ENCODE measurements at places on chromosomes 2 and 18.

GRCh38 chr2:67340133-67341011, 56.8 kb upstream of the ETAA1 start:
- no peak for DNase-seq

- DNase-seq = no peak
Observed at GRCh38 chr2:139613264-139613663, 833.1 kb upstream of the NXPH2 start.

DNA sequence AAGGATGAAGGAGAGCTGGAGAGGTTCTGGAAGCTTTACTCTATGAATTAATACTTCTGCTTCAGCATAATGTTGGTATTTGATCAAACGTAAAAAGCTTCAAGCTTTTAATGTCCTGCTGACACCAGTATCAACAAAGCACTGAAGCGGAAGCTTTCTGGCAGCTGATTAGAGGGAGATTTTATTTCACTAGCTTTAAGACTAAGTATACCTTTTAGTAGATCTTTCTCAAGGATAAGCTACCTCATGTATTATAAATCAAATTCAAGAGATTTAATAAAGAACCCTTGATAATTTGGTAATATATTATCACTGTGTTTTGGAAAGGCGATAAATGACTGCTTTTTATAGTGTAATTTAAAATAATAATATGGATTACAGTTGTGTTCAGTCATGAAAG, 128.0 kb upstream of the CD302 start:
- DNase-seq = no peak

DNA sequence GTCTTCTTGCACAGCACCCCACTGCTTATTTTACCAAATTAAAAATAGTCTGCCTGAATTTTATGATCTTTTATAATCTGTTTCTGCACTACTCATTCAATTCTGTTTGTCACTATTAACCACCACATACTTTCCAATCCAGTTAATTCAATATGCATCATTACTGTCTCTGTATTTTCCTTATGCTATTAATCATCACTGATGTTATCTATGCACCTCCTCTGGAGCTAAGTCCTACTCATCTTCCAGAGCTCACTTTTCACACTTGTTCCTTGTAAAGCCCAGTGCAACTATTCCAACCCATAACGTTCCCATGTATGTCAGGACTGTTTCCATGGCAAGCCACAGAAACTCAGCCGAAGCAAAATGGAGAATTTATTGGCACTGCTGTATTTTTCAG, 713.6 kb downstream of the PLCL1 start:
- peak; percentile 3 for DNase-seq

DNA sequence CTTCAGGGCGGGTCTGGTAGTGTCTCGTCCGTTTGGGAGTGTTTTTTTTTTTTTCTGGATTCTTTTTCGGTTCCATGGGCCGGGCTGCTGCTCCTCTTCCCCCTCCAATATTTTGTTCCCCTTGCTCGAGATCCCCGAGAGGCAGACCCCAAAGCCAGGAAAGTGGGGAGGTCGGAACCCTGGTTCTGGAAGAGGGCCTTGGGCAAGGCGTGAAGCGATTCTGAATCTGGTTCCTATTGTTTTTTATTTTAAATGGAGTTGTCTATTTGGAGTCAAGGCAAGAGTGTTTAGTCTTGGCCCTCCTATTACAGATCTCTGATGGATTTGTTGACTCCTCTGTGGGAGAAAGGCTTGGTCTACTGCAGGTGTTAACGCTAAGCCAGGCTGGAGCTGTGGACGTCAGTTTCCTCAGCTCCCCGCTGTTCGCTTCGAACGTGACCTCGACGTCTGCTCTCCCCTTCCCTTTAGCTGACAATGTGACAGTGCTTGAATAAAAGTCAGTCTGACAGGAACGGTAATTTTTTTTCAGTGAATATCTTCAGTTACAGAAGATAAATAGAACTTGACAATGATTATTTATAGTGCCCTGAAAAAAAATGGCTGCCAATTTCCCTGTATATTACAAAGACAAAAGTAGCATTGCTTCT, 683 bp upstream of the DNAJC27 start:
- peak; percentile 24 for DNase-seq

GRCh38 chr2:221758076-221758475, 186.0 kb upstream of the EPHA4 start:
- DNase-seq = no peak

GRCh38 chr2:151260573-151261230, 961 bp downstream of the RBM43 start:
- DNase-seq = peak; percentile 50

DNA sequence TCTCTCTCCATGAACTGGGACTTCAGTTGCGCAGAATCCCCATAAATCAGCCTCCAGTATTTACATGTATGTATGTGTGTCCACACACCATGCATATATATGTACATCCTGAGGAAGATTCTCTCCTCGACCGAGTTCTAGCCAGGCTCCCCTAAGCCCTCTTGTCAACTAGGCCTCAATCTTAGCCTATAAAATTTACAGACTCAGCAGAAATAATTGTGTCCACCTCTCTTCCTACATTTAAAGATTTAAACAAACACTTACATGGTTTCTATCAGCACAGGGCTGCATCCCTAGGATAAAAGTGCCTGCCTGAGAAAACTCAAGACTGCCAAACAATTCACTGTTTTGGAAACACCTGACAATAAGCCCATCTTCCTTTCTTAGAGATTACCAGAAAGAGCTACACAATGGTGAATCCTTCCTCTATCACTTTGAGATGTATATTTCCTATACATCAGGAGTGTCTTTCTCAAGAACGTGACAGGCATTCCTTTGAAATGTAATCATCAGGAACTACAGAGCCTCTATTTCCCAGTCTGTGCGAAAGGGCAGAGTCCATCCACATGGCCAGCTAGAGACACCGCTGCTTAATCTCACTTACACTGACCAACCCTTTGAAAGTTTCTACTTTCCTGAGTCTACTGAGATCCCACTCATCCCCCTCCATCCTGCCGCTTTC, 39.5 kb downstream of the ZNF519 start:
- DNase-seq = no peak

GRCh38 chr2:71901466-71901865, 246.2 kb downstream of the CYP26B1 start:
- peak; percentile 77 for DNase-seq

GRCh38 chr2:197255543-197255942, 55.0 kb downstream of the ANKRD44 start:
- peak; percentile 67 for DNase-seq

DNA sequence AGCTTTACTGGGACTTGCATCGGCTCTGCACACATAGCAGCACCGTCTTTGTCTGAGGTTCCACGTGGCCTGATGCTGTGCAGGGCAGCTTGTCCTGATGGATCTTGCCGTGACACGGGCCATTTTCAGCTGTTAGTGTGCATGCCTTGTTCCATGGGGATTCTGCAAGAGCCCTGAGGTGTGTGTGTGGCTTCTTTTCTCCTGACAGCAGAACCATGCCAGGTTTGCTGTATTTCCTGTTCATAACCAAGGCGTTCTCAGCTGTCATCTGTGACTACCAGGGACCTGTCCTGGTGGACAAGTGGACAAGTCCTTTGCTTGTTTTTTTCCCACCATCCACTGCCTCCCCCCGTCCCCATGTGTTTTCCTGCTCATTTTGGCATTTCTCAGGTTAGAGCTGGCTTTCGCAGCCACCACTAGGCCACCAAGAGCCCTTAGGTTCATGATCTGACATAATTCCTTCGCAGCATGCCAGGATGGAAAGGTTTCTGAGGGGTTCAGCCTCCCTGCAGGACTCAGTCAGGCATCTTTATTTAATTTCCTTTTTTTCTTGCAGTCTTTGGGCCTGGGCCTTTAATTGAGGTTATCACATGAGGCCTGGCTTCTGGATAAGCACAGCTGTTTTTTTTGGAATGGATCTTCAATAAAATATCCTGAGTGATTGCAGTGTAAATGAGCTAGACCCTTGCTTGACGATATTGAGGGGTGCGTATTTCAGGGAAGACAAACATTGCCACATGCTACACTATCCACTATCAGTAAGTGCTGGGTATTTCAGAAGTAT, 139.4 kb downstream of the NCK2 start:
- no peak for DNase-seq

GRCh38 chr2:43223521-43224001, 2.8 kb downstream of the ZFP36L2 start:
- DNase-seq = peak; percentile 73

- no peak for DNase-seq
Observed at GRCh38 chr2:240203031-240203787, 62.8 kb upstream of the OTOS start.

GRCh38 chr2:39549718-39550464, 112.8 kb upstream of the MAP4K3 start:
- DNase-seq = no peak

DNA sequence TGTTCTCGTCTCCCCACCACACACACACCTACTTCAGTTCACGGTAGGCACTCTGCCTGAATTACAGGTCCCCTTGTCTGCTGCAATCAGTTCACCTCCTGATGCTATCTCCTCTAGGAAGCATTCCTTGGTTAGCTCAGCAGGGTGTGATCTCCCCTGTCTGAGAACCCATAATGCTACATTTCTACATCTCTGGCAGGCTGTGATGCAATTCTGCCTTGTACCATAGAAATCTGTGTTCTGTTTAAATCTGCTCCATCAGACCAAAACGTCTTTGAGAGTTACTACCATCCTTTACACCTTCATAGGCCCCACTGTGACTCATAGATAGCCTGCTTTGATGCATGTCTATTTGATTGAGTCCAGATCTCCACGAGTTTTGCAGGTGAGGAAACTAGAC, 103.9 kb downstream of the TTC32 start:
- peak; percentile 46 for DNase-seq

- peak; percentile 26 for DNase-seq
Observed at GRCh38 chr2:231308631-231309428, 86.7 kb upstream of the B3GNT7 start.

- DNase-seq = peak; percentile 29
Observed at GRCh38 chr2:144071461-144071860, 448.5 kb downstream of the ZEB2 start.

- DNase-seq = no peak
Observed at GRCh38 chr2:201470821-201471731, 19.5 kb downstream of the STRADB start.

GRCh38 chr2:237097326-237097910, 11.7 kb downstream of the COPS8 start:
- peak; percentile 46 for DNase-seq

- DNase-seq = no peak
Observed at GRCh38 chr18:44170208-44170880, 510.3 kb upstream of the SETBP1 start.

- no peak for DNase-seq
Observed at GRCh38 chr2:241313543-241314095, 1.9 kb downstream of the HDLBP start.

GRCh38 chr2:30978854-30979253, 159.4 kb downstream of the GALNT14 start:
- DNase-seq = no peak

GRCh38 chr18:68083131-68083530, 566.6 kb upstream of the DSEL start:
- peak; percentile 87 for DNase-seq

Data from AG10803 (cell line).